Tibial nerve (tissue), 4 donors: ENCODE measurements at places on chromosomes 12 and 14.

DNA sequence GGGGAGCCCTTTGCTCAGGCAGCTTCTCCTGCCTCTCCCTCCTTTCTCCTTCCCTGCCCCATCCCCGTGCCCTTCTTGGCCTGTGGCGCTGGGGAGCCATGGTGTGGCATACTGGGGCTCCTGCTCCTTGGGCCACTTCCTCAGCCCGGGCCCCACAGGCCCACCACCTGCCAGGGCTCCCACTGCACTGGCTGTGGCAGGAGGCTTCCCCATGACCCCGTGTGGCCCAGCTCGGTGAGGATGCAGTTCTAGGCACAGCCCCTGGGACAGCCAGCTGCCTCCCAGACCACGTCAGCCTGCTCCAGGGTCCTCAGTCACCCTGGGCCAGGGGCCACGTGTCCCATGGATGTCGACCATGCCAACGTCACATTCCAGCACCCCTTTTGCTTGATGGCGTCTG, 13.0 kb upstream of the AMN start:
- no peak for DNase-seq

DNA sequence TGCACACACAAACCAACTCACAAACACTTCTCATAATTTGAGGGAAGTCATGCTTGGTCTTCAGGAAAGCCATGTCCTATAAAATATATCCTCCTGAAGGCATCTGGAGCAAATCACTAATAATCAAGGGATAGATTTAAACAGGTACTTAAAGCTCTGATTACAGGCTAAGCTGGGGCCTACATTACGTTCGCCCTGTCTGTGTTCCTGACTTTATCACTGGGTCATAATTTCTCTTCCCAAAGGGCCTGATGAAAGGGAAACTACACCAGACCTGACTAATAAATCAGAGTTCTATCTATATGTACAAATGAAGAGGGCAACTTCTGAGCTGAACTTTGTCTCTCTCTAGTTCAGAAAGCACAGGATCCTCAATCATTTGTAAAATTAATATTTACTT, 43.9 kb upstream of the RASSF8 start:
- DNase-seq = no peak

GRCh38 chr12:124529565-124530276, 37.7 kb downstream of the NCOR2 start:
- no peak for DNase-seq

- peak; percentile 76 for DNase-seq
Observed at GRCh38 chr12:26126340-26127284, 1.8 kb upstream of the BHLHE41 start.

- DNase-seq = no peak
Observed at GRCh38 chr12:59383079-59383822, 212.6 kb upstream of the SLC16A7 start.

- DNase-seq = no peak
Observed at GRCh38 chr12:29145372-29146170, 3.5 kb upstream of the FAR2 start.

- no peak for DNase-seq
Observed at GRCh38 chr12:95796225-95796981, 5.8 kb upstream of the NTN4 start.

DNA sequence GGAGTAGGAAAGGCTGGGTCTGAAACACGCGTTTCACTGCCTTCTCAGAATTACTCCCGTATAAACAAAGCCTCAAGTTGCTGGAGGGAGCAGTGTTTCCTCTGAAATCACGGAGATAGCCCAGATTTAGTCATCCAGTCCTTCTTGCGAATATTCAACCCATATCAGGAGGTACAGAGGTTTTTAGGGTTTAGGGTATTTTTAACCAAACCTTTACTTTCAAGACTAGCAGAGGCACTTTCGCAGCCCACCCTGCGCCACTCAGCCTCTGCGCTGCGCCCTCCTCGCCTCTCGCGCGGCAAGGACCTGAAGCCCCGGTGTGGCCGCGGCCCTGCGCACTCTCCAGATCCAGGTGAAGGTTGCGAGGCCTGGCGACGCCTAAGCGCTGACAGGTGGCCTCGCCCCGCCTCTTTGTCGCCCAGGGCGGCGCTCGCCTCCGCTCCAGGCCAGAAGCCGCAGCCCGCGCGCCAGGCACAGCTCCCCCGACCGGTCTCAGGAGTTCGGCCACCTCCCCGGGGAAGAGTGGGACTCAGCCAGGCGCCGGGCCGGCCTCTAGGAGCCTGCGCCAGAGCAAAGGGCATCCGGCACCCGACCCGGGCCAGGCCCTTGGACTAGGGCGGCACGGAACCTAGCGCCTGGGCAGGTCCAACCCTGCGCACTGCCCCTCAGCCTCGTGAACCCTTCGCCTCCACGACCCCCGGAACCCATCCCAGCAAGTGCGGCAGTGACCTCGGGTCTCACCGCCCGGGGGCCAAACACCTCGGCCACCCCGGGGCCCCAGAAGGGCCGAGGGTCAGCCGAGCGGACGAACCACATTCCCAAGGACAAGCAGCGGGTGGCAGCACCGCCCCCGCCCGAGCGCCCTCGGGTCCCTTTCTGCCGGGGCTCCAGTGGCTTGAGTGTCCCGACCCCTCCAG, 1.8 kb upstream of the SAMD4A start:
- peak; percentile 42 for DNase-seq

DNA sequence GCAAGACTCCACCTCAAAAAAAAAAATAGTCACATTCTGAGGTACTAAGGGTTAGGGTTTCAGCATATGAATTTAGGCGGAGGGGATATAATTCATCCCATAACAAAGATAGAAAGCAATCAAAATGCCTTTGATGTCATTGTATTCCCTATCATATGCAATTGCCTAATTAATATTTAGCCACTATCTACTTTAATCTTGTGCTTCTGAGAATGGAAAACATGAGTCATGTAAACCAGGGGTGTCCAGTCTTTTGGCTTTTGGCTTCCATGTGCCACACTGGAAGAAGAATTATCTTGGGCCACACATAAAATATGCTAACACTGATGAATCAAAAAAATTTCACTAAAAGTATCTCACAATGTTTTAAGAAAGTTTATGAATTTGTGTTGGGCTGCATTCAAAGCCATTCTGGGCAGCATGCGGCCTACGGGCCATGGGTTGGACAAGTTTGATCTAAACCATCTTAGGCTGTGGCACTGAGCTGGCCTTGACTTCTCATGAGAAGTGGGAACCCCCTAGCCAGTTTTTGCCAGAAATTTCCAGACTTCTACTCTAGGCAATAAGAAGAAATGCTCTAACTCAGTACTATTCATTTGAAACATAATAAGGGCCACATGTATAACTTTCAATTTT, 219.8 kb downstream of the PTPRO start:
- no peak for DNase-seq

- no peak for DNase-seq
Observed at GRCh38 chr12:29781705-29782266, 2.0 kb downstream of the TMTC1 start.

- DNase-seq = no peak
Observed at GRCh38 chr14:44941591-44941990, 20.2 kb downstream of the KLHL28 start.

- DNase-seq = no peak
Observed at GRCh38 chr14:37712976-37713431, 117.6 kb downstream of the TTC6 start.

GRCh38 chr12:100554608-100555077, 18.8 kb upstream of the GAS2L3 start:
- DNase-seq = peak; percentile 86

DNA sequence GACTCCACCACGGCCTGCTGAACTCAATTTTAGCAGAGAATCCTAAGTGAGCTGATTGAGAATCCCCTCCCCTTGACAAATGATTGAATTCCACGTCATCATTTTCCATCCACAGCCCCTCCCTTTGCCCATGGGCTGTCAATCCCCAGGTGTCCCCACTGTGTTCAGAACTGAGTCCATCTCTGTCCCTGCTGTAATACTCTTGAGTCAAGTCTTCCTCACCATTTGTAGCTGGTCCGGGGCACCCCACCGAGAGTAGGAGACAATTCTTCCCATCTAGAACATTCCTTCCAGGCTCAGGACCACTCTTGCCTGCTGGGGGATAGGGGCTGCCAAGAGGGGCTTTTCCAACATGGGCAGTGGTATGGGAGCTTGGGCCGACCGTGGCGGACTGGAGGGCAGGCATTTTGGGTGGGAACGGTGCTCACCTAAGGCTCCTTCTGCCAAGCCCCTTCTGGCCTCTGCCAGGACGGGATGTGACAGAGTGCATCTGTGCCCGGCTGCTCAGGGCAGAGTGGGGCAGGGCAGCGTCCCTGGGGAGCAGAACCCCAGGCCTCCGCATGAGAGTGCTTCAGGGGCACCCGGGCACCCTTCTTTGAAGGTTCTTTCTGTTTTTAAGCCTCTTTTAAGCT, 218.1 kb upstream of the RTL1 start:
- DNase-seq = no peak

DNA sequence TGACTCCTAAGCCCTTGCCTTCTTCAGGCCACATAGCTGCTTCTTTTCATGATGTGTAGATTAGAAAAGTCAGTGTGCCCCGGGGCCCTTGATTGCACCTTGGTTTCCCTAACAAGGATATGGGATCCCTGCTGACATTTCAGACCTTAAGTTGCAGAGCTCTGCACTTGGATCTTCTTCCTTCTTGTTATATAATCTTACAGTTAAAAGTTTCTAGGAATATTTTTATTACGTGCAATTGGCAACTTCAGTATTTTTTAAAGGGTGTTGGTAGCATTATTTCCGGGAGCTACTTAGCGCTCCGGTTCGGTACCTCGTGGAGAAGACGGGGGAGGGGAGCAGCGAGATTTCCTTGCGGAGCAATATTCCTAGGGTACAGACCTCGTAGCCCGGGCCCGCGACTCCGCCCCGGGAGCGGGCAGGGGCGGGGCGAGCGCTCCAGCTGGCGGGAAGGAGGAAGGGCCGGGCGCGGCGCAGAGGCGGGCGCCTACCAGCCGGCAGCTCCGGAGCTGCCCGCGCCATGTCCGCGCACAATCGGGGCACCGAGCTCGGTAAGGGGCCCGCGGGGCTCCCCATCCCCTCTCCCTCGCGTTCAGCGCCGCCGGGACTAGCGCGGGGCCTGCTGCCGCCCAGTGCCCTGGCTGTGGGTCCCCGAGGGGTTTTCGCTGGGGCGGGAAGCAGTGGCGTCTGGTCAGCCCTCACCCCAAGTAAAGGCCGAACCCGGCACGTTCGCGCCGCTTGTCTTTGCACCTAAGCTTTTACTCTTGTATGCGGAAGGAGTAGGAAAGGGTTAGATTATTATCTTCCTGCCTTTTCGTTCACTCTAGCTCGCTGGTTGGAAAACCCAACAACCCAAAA, at the start of gene DERA:
Gene DERA (plus strand): TSS at position 469 of the 858 bp plus-strand sequence. CDS start 52 bp downstream, at position 521.
- peak; percentile 52 for DNase-seq

- DNase-seq = no peak
Observed at GRCh38 chr14:100281286-100282082, 24.8 kb downstream of the SLC25A29 start.

GRCh38 chr12:14905269-14906004, 19.8 kb upstream of the MGP start:
- no peak for DNase-seq

GRCh38 chr12:57518920-57519795, 1.2 kb downstream of the DDIT3 start:
- no peak for DNase-seq

DNA sequence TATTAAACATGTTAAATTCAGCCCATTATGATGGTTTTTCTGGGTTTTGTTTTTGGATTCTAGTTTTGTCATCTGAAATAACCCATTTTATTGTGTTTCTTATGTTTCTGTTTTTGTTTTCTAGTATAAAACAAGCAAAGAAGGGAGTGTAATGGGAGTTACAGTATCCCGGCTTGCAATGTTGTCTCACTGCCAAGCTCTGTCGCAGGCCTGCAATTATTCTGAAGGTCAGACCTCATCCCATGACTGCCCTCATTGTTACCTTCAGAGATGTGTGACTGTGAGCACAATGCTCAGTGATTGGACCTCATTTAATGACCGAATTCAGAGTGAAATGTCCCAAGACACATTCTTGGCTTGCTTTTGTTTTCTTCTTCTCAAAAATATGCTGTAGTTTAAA, 73.0 kb upstream of the ATF1 start:
- DNase-seq = peak; percentile 33

GRCh38 chr12:6223545-6223944, 23.3 kb downstream of the CD9 start:
- DNase-seq = no peak

DNA sequence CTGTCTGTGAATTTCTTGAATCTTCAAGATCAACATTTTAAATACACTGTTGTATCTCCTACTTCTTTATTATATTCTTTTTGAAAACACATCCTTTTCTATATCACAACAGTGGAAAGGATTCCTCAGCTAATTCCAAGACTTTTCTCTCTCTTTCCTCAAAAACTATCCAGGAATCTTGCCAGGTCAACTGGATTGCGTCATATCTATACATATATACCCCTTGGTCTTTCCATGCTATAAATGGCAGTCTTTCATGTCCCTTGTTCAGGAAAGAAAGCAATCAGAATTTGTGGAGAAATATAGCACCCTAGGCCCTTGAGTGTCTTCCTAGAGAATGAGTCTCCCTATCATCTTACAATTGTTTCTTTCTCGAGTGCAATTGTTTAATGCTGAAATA, 149.0 kb downstream of the KCNA5 start:
- no peak for DNase-seq

DNA sequence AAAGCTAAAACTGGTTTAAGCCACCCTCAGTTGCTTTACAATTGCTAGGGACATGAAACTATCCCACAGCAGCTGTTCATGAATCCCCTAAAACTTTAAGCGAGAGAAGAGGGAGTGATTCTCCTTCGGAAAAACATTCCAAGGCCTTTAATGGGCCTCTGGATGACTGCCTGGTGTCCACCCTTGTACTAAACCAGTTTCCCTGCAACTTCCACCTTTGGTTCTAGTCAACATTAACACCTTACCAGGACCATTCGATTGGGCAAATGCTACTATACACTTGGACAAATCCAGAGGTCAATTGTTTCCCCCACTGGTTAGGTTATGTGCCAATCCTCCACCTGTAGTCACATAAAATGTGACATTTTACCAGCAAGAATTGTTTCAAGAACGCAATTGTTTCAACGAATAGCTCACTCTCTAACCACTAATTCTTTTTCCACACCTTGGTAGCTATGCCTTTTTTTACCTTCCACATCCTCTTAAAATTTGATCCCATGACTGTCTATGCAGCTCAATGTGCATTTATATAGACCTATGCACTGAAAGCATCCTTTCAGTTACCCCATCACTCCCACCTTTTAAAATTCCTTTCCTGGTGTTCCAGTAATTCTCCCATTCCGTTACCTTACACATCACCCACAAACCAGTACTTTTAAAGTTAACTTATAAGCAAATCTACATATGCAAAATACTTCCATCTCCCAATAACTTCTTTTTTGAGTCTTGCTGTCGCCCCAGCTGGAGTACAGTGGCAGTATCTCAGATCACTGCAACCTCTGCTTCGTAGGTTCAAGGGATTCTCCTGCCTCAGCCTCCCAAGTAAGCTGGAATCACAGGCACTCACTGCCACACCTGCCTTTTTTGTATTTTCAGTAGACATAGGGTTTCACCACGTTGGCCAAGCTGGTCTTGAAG, 3.6 kb downstream of the UBC start:
- DNase-seq = peak; percentile 41

DNA sequence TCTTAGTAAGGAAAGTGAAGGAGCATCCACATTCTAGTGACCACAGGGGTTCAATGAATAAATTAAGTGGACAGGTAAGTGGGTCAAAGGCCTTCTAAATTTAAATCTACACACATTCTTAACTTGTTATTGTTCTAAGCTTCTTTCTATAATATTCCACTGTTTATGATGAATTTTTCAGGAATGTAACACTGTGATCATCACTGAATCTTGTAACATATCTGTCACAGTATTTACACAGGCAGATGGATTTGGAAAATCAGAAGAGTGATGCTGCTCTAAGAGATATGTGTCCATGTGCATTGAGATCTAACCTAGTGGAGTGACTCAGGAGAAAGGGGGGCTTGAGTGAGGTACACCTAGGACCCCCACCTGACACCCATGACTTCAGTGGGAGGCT, 115.4 kb upstream of the OVCH1 start:
- DNase-seq = no peak

GRCh38 chr14:103298620-103299019, 35.4 kb upstream of the EIF5 start:
- DNase-seq = no peak
